Smooth muscle cell of the brain vasculature (primary cell): ENCODE measurements at places on chromosomes 5 and 9.
A peak's percentile ranks its signal among the peaks of the same experiment; 100 is the strongest.

DNA sequence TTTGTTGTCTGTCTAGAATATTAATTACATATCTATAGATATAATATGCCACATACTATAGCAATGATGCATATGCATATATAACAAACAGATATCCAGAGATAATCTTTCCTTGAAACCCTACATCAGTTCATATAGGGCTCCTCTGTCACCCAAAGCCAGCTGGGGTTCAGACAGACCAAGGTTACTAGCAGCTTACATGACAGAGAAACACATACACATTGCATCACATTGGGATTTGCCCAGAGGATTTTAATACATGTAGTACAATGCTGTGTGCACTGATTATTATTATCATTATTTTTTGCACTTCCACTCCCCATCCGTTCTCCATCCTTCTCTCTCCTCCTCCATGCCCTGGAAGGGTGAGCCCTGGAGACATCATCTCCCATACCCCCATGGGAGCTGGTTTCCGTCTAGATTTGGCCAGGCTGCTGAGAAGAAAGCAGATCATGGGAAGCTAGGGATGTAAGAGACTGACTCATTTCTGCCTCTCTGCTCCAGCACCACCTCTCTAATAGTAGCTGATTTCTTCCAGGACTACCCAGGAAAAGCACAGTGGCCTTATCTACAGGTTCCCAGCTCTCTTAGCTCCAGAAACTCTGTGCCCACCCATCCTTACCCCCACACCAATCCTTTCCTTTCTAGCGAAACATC is 23.3 kb downstream of the FST start:
- DNase-seq, result no peak

- DNase-seq, result no peak
These were observed 12.5 kb upstream of the NREP start for GRCh38 chr5:111769541-111769940.

- no peak for DNase-seq
These were observed 38.9 kb downstream of the WNK2 start for GRCh38 chr9:93222890-93223259.

DNA sequence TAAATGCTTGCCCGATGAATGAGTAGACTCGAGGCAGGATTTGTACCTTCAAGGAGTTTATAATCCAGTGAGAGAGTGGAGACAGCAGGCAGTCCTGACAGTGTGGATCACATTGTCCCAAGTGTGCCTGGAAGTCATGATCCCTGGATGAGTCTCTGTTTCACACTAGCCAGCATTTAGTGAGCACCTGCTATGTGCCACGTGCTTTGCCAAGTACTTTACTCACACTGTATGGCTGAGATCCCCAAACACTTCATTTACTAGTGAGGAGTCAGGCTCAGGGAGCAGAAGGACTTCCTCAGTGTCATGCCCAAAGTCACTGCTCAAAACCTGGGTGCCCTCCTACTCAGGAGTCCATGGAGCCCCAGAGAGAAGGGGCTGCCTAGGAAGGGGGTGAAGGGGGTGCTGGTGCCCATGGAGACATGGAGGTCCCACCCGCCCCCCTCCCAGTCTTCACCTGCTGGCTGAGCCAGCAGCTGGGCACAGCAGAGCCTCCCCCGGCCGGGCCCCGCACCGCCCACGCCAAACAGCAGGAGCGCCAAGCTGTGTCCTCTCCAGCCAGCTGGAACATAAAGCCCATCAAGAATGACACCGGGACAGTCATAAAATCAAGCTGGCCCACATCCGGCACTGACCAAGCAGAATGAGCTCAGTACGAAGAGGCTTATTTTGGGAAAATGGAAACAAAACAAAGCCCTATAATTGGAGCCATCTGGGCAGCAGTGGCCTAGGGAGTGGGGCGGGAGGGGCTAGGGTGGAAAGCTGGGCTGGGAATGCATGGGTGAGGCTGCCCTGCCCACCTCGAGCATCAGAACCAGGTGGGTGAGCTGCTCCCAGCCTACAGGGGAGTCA is 10.6 kb downstream of the LAMC3 start:
- no peak for DNase-seq

- DNase-seq, result no peak
These were observed 4.1 kb downstream of the PTCH1 start for GRCh38 chr9:95512709-95513095.

DNA sequence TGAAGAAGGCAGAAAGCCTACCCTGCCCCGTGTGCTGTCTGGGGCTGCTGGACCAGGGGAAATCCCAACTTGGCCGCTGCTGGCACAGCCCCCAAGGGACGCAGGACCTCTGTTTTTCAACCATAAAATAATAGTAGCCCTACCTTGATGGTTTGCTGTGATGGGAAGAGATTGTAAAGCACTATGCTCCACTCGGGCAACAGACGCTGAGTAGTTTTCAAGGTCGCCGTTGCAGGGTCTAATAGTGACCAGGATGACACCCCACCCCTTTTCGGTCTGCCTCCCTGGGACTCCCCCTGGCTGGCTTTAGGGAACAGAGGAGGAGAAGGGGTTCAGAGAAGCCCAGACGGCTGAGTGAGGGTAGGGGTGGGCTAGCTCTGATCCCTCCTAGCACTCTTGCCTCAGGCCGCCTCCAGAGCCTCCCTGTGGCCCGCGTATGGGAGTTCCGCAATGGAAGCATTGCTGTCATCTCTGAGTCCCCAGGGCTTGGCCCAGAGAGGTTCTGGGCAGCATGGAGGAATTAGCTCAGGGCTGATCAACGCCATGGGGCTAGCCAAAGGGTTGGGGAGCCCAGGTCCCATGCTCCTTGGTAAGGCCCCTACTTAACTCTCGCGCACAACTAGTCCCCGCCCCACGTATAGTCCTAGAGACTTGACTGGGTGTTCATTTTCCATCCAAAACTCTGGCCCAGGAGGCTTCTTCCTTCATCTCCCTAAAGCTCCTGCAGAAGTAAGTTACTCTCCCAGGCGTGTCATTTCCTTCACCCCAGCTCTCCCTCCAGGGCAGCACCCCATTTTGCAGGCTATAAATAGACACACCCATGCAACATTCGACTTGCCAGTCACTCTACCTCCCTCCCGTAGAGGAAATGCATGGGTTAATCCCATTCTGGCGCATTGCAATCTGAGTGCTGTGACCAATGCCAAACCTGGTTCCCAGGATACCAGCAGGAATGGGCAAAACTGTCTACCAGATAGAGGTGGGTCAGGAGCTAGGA is 1.1 kb upstream of the IRF1 start:
- no peak for DNase-seq

DNA sequence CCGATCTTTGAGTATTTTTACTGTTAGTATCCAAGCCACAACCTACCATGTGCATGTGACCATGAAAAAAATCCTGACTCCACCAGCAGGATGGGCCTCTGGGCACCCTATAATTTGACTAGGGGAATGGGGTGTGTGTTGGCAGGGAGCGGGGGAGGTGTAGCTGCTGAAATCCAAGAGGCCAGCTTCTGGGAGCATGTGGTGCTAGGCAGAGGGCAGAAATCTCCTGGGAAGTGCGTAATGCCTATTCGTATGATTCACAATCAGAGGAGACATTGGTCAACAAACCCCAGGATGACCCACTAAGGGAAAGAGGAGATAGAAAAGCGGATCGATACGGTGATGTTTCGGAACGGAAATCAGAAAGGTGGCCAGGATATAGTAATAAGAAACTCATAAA is 149.9 kb downstream of the ARSB start:
- no peak for DNase-seq

GRCh38 chr5:175590471-175590881 is 67.4 kb upstream of the HRH2 start:
- no peak for DNase-seq

GRCh38 chr9:69745716-69746437 is 13.9 kb downstream of the PTAR1 start:
- DNase-seq, result no peak

DNA sequence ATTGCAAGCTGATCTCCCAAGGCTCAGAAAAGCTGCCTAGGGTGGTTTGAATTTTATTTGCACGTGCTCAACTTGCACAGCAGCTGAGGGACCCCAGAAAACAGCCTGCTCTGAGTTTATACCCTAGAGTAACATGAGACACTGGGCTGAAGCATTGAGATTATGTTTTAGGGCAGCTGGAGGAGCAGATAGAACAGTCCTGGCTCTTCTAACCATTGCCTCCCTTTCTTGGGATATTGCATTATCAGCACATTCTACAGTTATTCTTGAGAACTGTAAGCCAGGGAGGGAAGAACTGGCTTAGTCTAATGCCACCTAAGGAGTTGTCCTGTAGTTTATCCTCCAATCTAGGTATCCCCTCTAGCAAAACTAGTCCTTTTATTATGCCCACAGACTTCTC is 10.3 kb downstream of the SMC2 start:
- DNase-seq, result no peak

DNA sequence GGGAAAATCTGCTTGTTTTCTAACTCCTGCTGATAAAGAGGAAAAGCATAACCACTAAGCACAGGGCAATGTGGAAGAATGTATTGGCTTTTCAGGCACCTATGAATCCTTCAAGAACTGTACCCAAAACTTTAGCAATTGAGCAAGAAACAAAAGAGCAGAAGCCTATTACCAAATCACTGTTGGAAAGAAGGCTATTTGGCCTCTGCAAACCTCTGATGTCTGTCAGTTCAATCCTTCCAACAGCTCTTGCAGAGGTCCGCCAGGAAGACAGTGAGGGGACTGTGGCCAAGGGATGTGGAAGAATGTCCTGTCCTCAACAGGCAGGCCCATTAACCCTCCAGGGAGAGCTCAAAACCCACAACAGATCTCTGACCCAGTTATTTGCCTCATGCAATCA is 328.6 kb downstream of the ENC1 start:
- no peak for DNase-seq

DNA sequence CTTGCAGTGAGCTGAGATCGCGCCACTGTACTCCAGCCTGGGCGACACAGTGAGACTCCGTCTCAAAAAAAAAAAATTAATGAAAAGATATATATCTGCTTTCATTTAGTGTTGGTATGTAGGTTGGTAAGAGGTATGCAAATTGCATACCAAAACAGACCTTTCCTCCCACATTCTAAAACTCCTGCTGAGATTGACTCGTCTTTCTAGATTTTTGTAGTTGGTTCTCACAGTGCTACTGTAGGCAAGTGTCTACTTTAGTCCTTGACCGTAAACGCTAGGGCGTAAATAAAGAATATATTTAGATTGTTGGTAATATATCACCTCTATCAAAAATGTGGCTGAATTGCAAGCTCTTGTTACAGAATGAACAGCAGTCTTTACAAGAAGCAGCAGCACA is 445.9 kb downstream of the CHSY3 start:
- DNase-seq, result no peak

- no peak for DNase-seq
These were observed 586 bp downstream of the HMGXB3 start for GRCh38 chr5:150000990-150001659.

DNA sequence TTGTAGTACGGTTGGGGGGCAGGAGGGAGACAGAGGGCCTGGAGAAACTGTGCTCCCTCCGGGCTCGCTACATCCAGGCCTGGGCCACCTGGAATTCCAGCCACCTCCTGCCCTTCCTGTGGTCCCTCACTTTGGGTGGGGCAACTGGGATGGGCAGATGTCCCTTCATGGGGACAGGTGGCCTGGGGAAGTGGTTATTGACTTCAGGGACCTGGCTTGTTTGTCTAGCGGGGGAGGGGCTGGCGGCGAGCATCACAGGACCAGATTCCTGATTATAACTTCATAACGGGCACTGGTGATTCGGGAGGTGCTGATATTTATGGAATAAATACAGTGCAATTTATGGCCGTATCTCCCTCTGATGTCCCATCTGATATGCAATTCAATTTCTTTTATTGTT is 20.1 kb upstream of the LAMC3 start:
- no peak for DNase-seq

DNA sequence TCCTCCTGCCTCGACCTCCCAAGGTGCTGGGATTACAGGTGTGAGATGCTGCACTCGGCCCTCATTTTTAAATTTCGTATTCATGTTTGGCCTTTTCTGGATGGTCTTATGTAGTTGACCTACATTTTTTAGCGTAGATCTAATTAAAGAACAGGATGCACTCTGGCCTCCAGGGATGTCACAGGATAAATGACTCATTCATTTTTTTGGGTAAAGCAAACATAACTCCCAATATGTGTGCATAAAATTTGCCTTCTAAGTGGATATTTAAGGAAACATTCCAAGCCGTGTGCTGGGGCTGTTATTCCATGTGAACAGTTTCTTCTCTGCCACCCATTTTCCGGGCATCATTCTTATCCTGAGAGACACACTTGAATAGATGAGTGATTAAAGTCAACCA is 501.6 kb downstream of the IRX1 start:
- DNase-seq, result no peak

DNA sequence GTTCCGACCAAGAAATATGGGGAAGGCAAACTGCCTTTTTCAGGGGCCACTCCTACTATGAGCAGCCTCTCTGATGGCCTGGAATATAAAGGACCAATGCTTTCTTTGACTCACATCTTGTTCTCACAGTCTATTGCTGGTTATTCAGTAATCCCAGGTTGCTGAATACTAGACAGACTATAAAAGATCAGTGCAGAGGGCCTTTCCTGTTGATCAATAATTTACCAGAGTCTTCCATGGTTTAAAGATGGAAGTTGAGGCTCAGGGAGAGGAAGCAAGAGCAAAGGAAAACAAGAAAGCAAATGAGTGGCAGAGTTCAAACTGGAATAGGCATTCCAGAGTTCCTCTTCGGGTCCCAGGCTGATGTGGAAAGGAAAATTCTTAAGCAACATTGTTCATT is 62.9 kb downstream of the FBXO38 start:
- no peak for DNase-seq

DNA sequence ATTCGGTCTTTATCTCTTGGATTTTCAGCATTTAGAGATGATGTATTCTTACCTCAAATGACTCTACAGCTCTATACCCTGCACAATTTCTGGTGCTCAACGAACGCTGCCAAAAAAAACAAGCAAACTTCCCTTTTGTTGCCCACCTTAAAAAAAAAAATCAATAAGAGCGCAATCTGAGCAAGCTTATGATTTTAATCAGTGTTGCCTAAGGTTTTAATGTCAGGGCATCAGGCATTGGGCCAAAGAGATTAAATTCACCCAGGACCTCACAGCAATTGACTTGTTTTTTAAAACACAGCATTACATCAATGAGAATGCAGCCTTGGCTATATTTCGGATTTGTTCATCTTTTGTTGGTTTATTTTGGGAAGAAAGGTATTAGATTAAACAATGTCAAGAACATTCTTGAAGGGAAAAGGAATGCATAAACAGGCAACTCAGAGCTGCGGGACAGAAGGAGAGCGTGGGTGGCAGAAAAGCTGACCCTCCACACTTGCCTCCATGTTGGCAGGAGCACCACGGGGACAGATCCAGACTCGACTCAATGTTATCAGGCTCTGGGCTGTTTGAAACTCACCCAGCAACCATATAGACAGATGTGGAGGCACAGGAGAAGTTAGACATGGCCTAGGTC is 127.5 kb upstream of the DAPK1 start:
- no peak for DNase-seq

DNA sequence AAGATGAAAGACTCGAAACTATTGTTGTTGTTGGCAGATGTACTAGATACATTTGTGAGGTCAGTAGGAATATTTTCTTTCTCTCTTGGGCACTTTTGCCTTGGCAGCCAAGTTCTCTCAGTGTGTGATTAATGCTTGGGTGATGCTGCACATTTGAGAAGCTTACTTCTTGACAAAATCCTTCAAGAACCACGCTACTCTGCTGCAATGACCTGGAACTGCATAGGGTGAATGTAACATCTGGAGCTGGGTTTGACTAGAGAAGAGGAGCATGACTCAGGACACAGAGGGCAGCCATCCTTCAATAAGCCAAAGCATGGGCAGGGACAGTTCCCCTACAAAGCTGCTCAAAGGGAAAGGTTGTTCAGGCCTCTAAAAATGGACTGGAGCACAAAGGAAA is 75.5 kb upstream of the PUM3 start:
- peak; percentile 9 for DNase-seq

GRCh38 chr5:67021521-67021920 is 175.1 kb downstream of the CD180 start:
- DNase-seq, result no peak
